ENCODE measurements at places on chromosomes 4 and X.
A peak's percentile ranks its signal among the peaks of the same experiment; 100 is the strongest.

GRCh38 chr4:76305971-76306881 lies at the start of gene STBD1:
STBD1 (plus strand) TSS chr4:76306733; CDS start chr4:76306770, 37 bp downstream.
- peak; percentile 44 for DNase-seq

GRCh38 chr4:151429957-151430570 lies 21.1 kb downstream of the FHIP1A start:
- no peak for DNase-seq

DNA sequence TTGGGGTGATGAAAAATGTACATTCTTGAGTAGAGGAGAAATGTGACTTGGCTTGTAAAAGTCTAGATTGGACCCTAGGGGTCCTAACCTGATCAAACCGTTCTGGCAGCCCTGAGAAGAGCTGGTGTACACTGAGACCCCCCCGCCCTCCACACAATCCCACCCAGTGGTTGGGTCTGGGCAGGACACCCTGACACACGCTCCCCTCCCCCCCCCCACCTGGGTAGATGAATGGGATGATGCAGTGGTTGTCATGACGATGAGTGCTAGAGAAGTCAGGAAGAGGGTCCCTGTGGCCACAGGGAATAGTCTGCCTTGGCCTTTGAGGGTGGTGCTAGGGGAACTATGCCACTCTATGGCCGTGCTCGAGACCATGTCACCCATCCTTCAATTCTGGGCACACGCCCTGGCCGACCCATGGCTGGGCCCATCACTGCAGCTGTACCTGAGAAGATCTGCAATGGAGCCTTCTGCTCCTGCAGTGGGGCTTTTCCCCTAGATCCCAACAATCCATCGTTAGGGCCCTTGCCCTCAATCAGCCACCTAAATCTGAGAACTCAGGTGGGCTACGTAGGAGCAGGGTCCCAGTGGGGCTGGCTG lies 4.4 kb downstream of the CDK16 start:
- DNase-seq: no peak

GRCh38 chr4:153755186-153755585 lies 4.6 kb downstream of the RNF175 start:
- DNase-seq: no peak

- no peak for DNase-seq
Observed at GRCh38 chr4:84573385-84574068, 9.4 kb upstream of the CDS1 start.

DNA sequence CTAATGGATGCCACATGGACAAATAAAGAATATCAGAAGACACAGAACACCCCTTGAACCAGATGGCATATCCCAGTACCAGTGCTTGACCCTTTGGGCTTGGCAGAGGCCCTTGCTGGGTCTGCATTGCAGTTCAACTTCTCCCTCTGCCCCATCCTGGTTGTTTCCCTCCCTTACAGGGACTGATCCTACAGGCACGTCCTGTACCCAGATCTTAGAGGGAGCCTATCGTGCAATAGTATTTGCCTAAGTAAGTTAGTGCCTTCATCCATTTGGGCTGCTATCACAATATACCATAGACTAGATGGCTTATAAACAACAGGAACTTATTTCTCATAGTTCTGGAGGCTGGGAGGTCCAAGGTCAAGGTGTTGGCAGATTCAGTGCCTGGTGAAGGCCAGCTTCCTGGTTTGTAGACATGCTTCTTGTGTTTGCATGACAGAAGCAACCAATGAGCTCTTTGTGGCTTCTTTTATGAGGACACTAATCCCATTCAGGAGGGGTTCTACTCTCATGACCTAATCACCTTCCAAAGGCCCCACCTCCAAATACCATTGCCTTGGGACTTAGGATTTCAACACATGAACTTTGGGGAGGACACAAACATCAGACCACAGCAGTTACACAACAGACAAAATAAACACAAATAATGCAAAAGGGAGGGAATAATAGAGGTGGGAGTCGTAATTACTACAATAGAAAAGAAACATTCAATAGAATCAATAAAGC lies 146.5 kb upstream of the MSX1 start:
- DNase-seq: no peak

DNA sequence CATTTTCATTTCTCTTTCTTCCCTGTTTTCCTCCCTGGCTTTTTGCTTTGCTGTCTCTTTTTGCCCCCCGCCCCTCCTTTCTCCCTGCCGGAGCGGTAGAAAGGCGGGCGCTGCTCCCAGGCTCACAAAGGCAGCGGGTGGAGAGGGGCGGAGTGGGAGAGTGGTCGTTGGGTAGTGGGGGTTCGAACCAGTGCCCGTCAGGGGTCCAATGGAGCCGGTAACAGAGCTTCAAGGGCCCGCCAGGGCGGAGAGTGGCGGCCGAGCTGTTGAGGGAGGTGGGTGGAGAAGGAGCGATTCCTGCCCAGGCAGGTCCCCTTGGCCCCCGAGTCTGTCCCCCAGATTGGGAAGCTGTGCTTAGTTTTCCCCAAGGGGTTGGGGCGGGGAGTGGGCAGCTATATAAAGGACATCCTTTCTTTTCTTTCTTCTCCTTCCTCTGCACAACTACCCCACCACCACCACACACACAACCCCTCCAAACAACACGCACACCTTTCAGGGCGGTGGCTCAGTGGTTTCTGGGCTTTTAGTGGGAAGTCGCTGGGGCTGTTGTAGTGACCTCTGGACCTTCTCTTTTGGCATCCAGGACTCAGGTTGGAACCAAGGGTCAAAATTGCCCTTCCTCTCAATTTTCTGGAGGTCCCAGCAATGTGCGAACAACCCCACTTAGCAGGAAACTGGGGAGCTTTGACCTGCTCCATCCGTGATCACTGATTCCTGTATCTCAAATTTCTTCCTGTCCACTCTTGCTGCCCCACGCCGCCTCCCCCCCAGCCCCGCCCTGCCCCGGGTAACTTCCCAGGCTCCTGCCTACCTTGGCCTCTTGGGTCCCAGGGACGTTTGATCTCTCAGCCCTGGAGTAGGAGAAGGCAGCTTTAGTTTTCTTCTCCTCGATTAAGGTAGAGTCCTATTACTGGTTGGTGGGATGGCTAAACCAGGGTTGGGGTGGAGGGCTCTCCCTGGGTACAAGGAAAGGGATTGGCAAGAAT lies 1.9 kb downstream of the EFNB1 start:
- no peak for DNase-seq

GRCh38 chrX:24799565-24799964 lies 105.8 kb downstream of the POLA1 start:
- no peak for DNase-seq

GRCh38 chr4:1375761-1376322 lies 28.8 kb downstream of the UVSSA start:
- DNase-seq: no peak

- DNase-seq: no peak
Observed at GRCh38 chr4:120055162-120055561, 11.5 kb downstream of the MAD2L1 start.

DNA sequence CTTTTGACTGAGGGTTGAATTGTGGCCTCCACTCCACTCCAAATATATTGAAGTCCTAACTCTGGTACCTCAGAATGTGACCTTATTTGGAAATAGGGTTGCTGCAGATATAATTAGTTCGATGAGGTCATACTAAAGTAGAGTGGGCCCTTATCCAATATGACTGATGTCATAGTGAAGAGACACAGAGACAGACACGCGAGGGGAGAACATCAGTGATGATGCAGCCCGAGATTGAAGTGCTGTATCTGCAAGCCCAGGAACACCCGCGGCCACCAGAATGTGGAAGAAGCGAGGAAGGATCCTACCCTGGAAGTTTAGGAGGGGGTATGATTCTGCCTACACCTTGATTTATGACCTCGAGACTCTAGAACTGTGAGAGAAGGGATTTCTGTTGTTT lies 279.0 kb downstream of the ANKRD50 start:
- DNase-seq: peak; percentile 62

DNA sequence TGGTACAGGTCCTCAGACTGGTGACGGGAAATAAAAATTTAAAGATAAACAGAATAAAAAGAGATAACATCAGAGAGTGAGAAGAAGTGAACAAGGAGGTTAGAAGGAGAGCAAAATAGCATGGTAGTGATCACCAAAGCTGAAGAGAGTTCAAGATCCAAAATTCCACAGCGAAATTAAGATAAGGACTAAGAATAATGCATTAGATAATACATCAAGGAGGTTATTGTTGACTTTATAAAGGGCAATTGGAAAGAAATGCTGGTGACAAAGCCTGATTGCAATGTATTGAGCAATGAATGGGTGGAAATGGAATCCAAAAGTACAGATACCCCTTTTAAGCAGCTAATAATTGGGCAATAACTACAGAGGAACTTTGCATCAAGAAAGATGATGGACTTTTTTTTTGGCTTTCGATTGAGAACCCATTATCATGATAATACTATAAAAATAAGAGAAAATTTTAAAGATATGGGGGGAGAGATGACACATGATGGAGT lies 101.6 kb upstream of the MAP9 start:
- no peak for DNase-seq

GRCh38 chr4:174626342-174627008 lies 104.2 kb upstream of the HPGD start:
- no peak for DNase-seq

DNA sequence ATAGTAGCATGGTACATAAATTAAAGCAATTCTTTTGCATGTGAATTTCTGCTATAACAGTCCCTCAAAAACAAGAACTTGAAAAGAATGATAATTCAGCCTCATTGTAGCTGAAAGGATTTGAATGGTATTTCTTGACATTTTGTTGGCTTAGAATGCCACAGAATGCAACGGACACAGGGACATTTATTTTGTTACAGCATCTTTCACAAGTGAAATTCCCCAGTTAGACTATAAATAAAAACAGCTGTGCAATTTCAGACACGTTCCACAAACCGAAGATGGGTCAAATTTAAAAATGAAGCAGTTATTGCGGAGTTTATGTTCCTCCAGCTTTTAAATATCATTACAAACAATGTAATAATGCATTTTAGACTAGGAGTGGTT lies 82.8 kb upstream of the AMELX start:
- no peak for DNase-seq

GRCh38 chr4:141464366-141464765 lies 172.0 kb upstream of the IL15 start:
- no peak for DNase-seq

DNA sequence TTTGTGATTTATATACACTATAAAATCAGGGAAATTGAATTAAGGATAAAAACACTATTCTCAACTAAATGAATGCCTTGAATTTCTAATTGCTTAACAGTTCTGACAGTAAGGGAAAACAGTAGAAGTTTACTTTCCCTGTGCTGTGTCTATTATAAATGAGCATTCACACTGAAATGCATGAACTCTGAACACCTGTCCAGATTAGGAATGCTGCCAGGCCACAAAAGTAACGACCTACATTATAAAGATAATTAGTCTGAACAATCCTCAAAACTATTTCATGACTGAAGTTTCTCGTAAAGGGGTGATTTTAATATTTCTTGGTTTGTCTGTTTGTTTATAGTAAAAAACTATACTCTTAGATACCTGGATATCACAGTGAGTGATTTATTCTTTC lies 2.0 kb downstream of the NDST3 start:
- DNase-seq: no peak

- no peak for DNase-seq
Observed at GRCh38 chr4:98468709-98469108, 189.7 kb downstream of the TSPAN5 start.

DNA sequence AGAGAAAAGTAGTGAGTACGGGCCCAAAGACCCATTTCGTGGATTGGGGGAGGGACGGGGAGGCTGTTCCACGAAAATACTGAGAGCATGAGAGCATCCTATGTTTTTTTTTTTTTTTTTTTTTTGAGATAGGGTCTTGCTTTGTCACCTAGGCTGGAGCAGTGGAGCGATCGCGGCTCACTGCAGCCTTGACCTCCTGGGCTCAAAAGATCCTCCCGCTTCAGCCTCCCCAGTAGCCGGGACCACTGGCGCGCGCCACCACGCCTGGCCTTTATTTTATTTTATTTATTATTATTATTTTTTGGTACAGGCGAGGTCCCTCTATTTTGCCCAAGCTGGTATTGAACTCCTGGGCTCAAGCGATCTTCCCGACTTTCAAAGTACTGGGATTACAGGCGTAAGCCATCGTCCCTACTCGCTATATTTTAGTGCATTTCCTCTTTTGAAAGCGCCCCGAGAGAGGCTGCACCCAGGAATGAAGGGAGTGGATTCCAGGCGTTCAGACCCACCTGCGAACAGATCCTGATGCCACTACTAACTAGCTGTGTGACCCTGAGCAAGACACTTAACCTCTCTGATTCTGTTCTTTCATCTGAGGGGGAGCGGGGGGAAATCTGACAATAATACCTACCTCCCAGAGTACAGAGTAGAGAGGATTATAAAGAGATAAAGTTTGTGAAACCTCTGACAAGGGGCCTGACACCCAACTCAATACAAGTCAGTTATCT lies 5.4 kb upstream of the MSX1 start:
- DNase-seq: no peak

DNA sequence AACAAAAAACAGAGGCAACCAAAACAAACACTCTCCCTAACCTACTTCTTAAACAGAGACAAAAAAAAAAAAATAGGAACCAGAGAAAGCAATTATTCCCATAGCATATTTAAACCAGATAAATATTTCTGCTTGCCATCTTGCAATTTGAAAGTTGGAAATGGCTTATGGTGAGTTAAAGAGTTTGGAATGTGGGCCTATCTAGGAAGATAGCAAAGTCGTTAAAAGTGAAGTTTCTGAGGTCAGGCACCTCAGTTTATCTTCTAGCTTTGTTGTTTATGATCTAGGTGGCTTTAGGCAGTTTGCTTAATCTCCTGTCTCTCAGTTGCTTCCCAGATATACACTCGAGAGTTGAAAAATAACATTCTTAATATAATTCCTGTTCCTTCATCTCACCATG lies 284.2 kb downstream of the KCNIP4 start:
- DNase-seq: no peak

- no peak for DNase-seq
Observed at GRCh38 chr4:19514276-19515070, 737.2 kb upstream of the SLIT2 start.

GRCh38 chrX:56314334-56314733 lies 82.2 kb downstream of the KLF8 start:
- no peak for DNase-seq

DNA sequence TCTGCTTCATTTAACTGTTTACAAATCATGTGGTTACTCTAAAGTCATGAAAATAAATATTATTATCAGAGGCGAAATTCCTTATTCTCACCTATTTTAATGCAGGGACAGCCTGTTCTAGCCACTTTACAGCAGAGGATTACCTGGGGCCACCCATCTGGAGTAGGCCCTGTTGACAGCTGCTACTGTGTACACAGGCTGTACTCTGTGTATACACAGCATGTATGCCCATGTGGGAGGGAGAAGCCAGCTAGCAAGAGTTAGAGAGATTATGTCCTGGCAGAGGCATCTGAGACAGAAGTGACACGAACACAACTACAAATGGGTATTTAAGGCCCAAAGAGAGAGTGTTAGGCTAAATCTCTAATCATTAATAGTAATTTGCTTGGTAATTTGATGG lies 62.1 kb downstream of the GPRIN3 start:
- DNase-seq: peak; percentile 63

DNA sequence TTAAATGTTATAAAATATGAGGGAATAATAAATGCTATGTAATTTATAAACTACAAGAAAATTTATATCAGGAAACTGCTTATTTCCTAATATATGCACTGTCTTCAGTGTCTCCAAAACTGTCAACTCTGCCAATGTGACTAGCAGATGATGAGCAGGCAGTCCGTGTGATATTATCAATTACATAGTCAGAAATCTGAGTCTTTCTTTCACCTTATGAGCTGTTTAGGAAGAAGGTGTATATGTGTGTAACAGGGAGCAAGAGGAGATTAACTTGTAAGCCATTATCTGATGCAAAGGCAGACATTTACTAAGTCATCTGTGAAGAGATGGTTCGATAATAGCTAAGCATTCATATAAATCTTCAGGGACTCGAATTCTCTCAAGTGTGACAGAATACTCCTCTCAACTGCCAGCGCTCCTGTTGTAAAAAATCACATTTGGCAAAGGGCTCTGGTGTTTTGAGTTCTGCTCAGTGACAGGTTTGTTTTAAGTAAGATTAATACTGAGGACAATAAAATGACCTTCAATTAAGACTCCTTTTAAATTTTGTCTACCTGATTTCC lies 79.7 kb downstream of the SNCA start:
- peak; percentile 0 for DNase-seq
